ENCODE measurements at places on chromosomes 12 and 14. TPM values are rescaled to one million over a fixed set of nuclear protein-coding genes. Genes with fewer than 3 reads are reported as not detected.
A peak's percentile ranks its signal among the peaks of the same experiment; 100 is the strongest.

GRCh38 chr14:39138440-39138839 lies 24.3 kb downstream of the GEMIN2 start:
- H3K4me3 ChIP-seq: no peak overlapping the region
- no peaks in the 10 kb centered on the region for H3K4me1 ChIP-seq
- no peak overlapping the region for H3K27ac ChIP-seq
- H3K36me3 ChIP-seq: peaks cover 70% of the 10 kb centered on the region

DNA sequence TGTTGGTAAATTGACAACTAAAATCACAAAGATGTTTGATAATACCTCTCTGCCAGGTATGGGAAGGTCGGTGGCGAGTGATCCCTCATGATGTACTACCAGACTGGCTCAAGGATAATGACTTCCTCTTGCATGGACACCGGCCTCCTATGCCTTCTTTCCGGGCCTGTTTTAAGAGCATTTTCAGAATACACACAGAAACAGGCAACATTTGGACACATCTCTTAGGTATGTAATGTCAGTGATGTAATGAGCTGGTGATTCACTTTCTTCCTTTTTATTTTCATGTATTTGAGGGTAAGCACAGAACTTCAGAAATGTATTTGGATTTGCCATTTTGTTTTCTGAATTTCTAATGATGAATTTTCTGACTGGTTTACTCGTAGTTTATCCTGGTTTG lies 42.6 kb upstream of the LRTM2 start:
- no peaks in the 10 kb centered on the region for H3K27me3 ChIP-seq
- no peak overlapping the region for H3K27ac ChIP-seq
- peak; percentile 49 for DNase-seq
- H3K4me3 ChIP-seq: peak overlapping the region; percentile 14
- H3K4me1 ChIP-seq: peaks cover 49% of the 10 kb centered on the region

DNA sequence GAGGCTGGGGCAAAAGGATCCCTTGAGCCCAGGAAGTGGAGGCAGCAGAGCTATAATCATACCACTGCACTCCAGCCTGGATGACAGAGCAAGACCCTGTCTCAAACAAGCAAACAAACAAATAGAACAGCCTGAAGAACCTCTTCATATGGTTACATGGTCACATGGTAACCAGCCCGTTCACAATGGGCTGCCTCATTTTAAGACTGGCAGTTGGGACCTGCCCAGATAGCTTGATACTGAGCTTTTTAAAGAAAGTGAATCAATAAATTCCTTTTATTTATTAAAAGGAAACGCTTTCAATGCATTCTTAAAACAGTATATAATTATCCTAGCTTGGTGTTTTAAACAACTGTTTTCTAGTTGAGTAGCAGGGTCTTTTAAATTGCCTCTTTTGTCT lies 10.5 kb downstream of the MLXIP start:
- no peaks in the 10 kb centered on the region for H3K27me3 ChIP-seq
- H3K4me1 ChIP-seq: peaks cover 7% of the 10 kb centered on the region
- DNase-seq: no peak
- H3K27ac ChIP-seq: no peak overlapping the region

DNA sequence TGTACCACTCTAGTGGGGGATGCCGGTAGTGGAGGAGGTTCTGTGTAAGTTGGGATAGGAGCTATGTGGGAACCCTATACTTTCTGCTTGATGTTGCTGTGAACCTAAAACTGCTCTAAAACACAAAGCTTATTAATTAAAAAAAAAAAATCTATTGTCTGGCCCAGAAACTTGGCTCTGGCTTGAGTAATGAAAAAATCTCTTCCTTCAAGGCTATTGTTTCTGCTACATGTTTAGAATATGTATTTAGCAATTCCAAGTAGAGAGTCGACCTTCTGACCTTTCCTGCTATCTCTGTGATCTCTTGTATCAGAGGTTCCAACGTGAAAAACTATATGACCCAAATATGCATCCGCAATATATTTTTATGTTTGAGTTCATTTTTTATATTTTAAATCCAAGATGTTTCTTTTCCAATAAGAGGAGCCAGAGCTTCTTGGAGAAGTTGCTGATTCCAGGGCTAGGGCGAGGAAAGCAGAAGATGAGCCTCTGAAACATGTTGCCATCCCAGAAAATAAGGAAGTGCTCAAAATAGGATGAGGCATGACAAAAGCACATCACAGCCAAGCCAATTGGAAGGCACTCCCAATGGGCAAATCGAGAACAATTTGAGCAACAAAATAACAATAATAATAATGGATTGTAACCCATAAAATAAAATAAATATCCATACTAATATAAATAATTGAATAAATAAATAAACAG lies 184.6 kb upstream of the TMEM260 start:
- no peak overlapping the region for H3K4me3 ChIP-seq
- no peaks in the 10 kb centered on the region for H3K36me3 ChIP-seq
- no peak for DNase-seq
- H3K27ac ChIP-seq: no peak overlapping the region

DNA sequence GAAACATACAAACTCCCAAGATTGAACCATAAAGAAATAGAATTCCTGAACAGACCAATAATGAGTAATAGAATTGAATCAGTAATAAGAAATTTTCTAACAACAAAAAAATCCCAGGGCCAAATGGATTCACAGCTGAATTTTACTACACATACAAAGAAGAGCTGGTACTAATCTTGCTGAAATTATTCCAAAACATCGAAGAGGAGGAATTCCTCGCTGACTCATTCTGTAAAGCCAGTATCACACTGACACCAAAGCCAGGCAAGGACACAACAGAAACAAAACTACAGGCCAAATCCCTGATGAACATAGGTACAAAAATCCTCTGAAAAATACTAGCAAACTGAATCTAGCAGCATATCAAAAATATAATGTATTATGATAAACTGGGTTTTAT lies 367.8 kb upstream of the CLEC14A start:
- peak; percentile 12 for DNase-seq
- H3K36me3 ChIP-seq: no peaks in the 10 kb centered on the region
- H3K27ac ChIP-seq: no peak overlapping the region

DNA sequence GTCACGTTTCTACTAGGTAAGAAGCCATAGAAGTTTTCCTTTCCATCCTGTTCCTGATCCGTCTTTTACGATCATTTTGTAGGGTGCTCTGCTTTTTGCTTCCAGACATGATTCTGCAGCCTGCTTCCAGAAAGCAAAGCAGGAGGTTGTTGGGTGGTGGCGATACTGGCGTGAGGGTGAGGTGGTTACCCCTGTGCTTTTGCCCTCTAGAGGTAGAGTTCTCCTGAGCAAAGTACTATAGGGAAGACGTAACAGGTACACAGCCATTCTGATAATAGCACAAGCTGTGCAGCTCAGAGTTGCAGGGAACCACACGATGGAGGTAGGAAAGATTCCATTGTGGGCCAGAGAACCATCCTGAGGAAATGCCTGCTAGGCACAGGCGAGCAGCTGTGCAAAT lies 186.0 kb downstream of the PAH start:
- H3K4me3 ChIP-seq: no peak overlapping the region
- H3K27me3 ChIP-seq: no peaks in the 10 kb centered on the region
- no peaks in the 10 kb centered on the region for H3K4me1 ChIP-seq
- H3K36me3 ChIP-seq: no peaks in the 10 kb centered on the region
- no peak for DNase-seq

DNA sequence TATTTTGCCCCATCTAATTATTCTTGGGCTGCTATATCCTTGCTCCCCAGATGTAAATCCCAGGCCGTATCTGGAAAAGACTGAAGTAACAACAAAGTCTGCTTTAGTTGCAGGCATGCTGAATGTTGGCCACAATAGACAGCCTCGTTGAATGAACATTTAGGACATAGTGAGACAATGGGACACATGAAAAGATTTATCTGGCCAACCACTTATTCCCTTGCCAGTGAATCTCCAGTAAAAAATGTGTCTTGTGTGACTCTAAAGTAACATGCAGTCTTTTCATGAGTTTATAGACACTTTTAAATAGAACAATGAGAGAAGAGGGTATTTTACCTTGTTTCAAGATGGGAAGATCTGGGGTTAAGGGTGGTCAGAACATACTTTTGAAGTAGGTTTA lies 60.2 kb upstream of the STXBP6 start:
- no peaks in the 10 kb centered on the region for H3K36me3 ChIP-seq
- H3K4me1 ChIP-seq: no peaks in the 10 kb centered on the region
- no peak overlapping the region for H3K27ac ChIP-seq
- no peaks in the 10 kb centered on the region for H3K27me3 ChIP-seq
- no peak overlapping the region for H3K4me3 ChIP-seq
- DNase-seq: no peak

- no peaks in the 10 kb centered on the region for H3K36me3 ChIP-seq
- no peak for DNase-seq
- H3K27me3 ChIP-seq: no peaks in the 10 kb centered on the region
- no peak overlapping the region for H3K27ac ChIP-seq
- H3K4me3 ChIP-seq: no peak overlapping the region
- H3K4me1 ChIP-seq: no peaks in the 10 kb centered on the region
Measured at GRCh38 chr14:84591827-84592445, 938.0 kb upstream of the FLRT2 start.

DNA sequence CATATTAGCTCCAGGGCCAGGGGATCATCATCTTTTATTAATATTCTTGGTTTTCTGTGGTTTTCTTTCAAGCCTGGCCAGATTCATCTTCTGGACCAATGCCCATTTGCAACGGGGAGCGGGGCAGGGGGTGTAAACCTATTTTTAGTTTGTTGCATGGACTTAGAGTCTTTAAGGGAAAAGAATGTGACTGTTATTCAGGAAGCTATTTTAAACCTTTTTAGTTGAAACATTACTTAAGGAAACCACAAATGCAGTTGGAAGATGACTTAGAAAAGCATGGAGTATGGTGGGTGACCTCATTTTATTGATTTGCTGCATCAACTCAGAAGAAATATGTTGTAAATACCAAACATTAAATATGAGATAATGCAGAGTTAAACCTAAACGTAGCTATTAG lies 368.4 kb upstream of the E2F7 start:
- no peaks in the 10 kb centered on the region for H3K36me3 ChIP-seq
- no peak for DNase-seq
- H3K27ac ChIP-seq: no peak overlapping the region
- no peaks in the 10 kb centered on the region for H3K4me1 ChIP-seq
- no peaks in the 10 kb centered on the region for H3K27me3 ChIP-seq
- H3K4me3 ChIP-seq: no peak overlapping the region

DNA sequence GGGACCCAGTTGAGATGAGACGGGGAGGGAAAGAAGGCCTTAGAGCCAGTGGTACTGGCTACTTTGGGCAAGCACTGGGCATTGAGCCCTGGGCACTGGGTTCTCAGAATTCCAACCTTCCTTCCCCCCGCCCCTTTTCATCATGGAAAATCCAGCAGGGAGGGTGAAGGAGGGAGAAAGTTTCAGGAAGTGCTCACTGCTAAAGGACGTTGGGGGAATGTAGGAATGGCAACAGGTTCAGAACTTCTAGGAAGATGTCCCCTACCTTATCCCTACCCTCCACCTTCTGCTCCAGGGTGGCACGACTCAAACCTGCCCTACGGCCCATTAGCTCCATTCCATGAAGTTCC lies 4.2 kb upstream of the TNS2 start:
- peaks cover 31% of the 10 kb centered on the region for H3K4me1 ChIP-seq
- no peaks in the 10 kb centered on the region for H3K27me3 ChIP-seq
- H3K36me3 ChIP-seq: peaks cover 37% of the 10 kb centered on the region
- H3K4me3 ChIP-seq: peak overlapping the region; percentile 80
- peak overlapping the region; percentile 87 for H3K27ac ChIP-seq
- no peak for DNase-seq

GRCh38 chr14:68926236-68926635 lies 52.9 kb downstream of the ACTN1 start:
- H3K27me3 ChIP-seq: no peaks in the 10 kb centered on the region
- DNase-seq: no peak
- H3K27ac ChIP-seq: peak overlapping the region; percentile 65
- H3K4me1 ChIP-seq: peaks cover 18% of the 10 kb centered on the region

DNA sequence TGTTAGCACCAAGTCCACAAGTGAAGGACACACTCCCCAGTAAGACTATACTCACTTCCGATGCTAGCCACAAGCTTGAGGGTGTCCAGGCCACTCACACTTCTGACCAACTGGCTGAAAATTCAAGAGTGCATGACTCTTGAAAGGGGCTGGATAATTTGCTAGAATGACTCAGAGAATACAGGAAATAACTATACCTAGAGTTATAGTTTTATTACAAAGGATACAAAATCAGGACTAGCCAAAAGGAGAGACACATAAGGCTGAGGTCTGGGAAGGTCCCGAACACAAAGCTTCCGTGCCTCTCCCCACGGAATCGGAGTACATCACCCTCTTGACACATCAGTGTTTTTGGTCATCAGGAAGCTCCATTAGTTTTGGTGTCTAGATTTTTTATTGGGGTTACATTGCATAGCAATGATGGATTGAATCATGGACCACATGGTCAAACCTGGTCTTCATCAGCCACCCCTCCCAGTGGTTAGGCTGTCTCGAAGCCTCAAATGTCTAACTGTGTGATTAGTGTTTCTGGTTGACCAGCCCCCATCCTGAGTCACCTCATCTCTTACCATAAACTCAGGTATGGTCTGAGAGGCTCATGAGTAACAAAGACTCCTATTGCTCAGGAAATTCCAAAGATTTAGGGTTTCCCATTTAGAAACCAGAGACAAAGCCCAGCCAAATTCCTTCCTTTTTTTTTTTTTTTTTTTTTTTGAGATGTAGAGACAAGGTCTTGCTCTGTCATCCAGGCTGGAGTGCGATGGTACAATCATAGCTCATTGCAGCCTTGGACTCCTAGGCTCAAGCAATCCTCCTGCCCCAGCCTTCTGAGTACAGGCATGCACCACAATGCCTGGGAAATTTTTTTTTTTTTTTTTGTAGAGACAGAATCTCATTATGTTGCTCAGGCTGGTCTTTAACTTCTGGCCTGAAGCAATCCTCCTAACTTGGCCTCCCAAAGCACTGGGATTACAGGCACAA lies 472.0 kb upstream of the TBX3 start:
- H3K27me3 ChIP-seq: no peaks in the 10 kb centered on the region
- no peak overlapping the region for H3K4me3 ChIP-seq
- DNase-seq: peak; percentile 75
- peaks cover 6% of the 10 kb centered on the region for H3K36me3 ChIP-seq
- peaks cover 13% of the 10 kb centered on the region for H3K4me1 ChIP-seq

GRCh38 chr14:99863059-99863458 lies 69.8 kb downstream of the EML1 start:
- no peak overlapping the region for H3K27ac ChIP-seq
- H3K4me1 ChIP-seq: no peaks in the 10 kb centered on the region
- H3K36me3 ChIP-seq: no peaks in the 10 kb centered on the region
- DNase-seq: no peak

- peak; percentile 62 for DNase-seq
- no peaks in the 10 kb centered on the region for H3K27me3 ChIP-seq
- peaks cover 77% of the 10 kb centered on the region for H3K36me3 ChIP-seq
- H3K4me1 ChIP-seq: peaks cover 46% of the 10 kb centered on the region
- H3K27ac ChIP-seq: peak overlapping the region; percentile 99
Measured at GRCh38 chr12:29713729-29714128, 70.0 kb downstream of the TMTC1 start.

GRCh38 chr12:114975640-114976310 lies 291.8 kb upstream of the TBX3 start:
- no peak overlapping the region for H3K4me3 ChIP-seq
- no peaks in the 10 kb centered on the region for H3K27me3 ChIP-seq
- no peak overlapping the region for H3K27ac ChIP-seq
- H3K36me3 ChIP-seq: no peaks in the 10 kb centered on the region

The TSHR gene
- total RNA-seq: not detected

The FNTB gene
- total RNA-seq: 13.1 TPM

The GLIPR1L1 gene
- not detected for total RNA-seq

The KRT74 gene
- total RNA-seq: not detected

The CLEC9A gene
- not detected for total RNA-seq

The KANSL2 gene
- total RNA-seq: 44.2 TPM

The GPR162 gene
- not detected for total RNA-seq
